Activated T-helper 17 cell treated with anti-CD3 and anti-CD28 coated beads, Interleukin-2, amount 50 U/mL, for 72 hours (primary cell): ENCODE measurements at places on chromosomes 6 and 20. TPM values are rescaled to one million over a fixed set of nuclear protein-coding genes. Genes with fewer than 3 reads are reported as not detected.
A peak's percentile ranks its signal among the peaks of the same experiment; 100 is the strongest.

DNA sequence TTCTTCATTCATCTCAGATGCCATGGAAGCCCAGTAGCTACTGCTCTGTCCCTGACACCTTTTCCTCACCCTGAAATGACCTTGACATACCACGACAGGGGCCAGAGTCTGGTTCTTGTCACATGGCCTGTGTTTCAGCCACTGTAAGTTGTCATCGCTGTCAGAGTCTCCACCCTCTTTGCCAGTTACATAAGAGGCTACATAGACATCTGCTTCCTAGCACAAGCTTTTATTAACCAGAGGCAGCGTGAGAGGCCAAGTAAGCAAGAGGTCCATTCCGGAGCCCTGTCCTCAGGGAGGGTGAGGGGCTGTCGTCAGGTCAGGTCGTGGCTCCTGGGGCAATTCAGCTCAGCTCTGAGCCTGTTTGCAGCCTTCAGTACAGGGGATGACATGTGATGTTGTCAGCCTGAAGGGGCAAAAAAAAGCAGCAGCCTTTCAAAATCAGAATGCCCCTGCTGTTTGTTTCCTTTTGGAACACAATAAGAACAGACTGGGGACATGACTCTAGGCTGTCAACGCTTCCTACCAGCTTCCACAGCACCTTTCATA lies 146.3 kb downstream of the MTFR2 start:
- no peak for ATAC-seq

GRCh38 chr20:23445596-23446217 lies 6.2 kb downstream of the CSTL1 start:
- ATAC-seq = no peak

DNA sequence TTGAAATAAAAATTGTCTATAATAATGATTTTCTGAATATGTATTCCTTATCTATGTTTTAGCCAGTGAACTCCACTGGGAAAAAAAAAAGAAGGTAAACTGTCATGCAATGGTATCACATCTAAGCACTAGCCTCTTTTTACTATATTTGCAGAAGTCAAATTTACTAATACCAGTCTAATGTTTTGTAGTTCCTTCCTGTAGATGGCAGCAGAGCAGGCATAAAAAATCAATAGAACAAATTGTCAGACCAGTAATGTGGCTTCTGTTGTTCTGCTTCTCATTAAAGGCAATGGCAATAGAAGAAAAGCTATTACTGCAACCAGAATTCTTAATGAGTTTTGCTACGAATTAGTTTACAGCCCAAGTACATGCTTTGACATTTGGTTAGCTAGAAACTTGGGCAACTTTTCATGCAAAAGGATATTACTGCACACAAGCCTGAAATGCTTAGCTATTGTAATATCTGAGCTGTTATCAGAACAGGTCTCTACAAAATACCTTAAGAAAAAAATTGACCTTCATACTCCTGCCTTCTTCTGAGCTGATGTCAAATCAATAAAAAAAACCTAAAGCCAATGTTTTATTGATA lies 476.9 kb downstream of the KHDRBS2 start:
- ATAC-seq = no peak

GRCh38 chr6:34543421-34543820 lies 12.7 kb downstream of the SPDEF start:
- no peak for ATAC-seq

GRCh38 chr6:158503846-158504245 lies 56.0 kb upstream of the TMEM181 start:
- ATAC-seq = no peak

GRCh38 chr20:8518878-8519277 lies 386.8 kb downstream of the PLCB1 start:
- no peak for ATAC-seq

- ATAC-seq = peak; percentile 64
Measured at GRCh38 chr6:41733707-41734665, 1.4 kb downstream of the TFEB start.

DNA sequence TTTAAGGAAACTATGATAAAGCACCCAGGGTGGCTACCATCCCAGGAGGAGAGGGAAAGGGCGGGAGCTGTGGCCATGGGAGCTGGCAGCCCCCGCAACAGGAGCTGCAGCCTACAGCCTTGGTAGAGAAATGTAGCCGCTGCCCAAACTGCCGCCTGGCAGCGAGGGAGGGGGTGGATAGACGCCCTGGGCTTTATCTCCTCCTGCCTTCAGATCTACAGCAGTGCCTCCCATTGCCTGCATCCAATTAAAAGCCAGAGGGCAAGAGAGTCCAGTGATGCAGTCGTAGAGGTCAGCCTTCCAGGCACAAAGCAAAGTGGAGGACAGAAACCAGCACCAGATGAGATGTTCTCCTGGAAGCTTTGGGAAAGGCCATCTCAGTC lies 35.0 kb upstream of the ZFAND3 start:
- no peak for ATAC-seq

- ATAC-seq = no peak
Measured at GRCh38 chr6:80594461-80594860, 488.0 kb downstream of the BCKDHB start.

GRCh38 chr6:64128301-64129024 lies 492.9 kb downstream of the PHF3 start:
- no peak for ATAC-seq

DNA sequence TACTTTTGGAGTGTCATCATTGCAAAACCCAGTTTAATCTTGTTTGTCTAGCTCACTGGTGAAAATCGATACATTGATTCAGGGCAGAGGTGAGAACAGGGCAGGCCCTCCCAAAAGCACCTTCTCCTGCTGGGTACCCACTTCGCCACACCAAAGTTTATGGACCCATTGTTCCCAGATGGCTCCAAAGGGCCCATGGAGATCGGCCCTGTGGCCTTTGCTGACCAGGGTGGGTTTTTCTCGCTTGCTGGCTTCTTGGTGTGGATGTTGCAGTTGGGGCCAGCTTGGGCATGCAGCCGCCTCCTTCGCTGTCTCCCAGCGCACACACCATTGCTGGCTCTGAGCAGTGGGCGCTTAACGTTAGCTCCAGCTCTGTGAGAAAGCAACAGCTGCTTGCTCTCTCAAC lies 178.1 kb upstream of the PDE10A start:
- ATAC-seq = no peak

GRCh38 chr6:30778001-30778635 lies 33.8 kb upstream of the IER3 start:
- peak; percentile 23 for ATAC-seq

GRCh38 chr6:33964387-33964786 lies 160.6 kb upstream of the MLN start:
- no peak for ATAC-seq

DNA sequence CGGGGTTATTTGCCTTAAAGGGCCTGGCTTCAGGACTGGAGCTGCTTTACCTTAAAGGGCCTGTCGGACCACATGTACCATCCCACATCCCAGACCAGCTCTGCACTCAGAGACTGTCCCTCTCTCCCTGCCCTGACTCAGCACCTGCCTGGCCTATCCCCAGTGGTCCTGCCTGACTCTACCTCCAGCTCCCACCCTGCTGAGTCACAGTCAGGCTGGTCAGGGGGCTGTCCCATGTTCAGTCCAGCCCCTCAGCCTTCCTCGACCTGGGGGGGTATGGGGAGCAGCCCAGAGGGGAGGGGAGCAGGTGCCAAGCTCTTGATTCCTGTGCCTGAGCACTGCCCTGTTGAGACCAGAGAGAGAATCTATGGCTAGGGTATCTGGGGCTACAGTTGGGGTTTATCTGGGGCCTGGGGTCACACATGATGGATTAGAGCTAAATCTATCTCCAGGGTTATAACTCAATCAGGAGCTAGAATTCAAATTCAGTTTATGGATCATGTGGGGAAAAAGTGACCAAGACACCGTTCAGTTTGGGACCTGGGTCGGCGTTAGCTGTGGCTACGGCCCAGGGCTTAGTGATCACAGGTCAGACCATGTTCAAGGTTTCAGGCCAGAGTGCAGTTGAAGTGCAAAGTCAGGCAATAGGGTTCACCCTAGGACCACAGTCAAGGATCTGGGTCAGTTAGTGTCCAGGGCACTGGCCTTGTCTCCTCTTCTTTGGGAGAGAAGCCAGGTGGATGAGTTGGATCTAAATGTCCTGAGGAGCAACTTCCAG lies 9.4 kb upstream of the TRIB3 start:
- ATAC-seq = no peak

GRCh38 chr6:98885330-98885729 lies 51.0 kb downstream of the POU3F2 start:
- no peak for ATAC-seq

DNA sequence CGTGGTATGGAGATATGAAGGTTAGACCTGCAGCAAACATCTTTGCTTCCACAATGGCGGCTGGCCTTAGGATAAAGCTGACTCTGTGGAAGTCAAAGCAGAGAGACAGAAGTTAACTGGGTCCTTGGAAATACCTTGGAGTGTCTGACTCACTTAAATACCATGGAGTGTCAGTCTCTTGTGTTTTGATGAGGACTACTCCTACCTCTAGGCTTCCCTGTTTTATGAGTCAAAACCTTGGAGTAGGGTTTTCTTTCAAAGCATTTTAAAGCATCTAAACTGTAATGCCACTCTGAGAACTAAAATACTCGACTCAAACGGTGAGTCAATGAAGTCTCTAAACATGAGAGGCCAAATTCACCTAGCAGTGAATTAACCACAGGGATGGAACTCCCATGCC lies 329.1 kb downstream of the SAMD5 start:
- no peak for ATAC-seq

DNA sequence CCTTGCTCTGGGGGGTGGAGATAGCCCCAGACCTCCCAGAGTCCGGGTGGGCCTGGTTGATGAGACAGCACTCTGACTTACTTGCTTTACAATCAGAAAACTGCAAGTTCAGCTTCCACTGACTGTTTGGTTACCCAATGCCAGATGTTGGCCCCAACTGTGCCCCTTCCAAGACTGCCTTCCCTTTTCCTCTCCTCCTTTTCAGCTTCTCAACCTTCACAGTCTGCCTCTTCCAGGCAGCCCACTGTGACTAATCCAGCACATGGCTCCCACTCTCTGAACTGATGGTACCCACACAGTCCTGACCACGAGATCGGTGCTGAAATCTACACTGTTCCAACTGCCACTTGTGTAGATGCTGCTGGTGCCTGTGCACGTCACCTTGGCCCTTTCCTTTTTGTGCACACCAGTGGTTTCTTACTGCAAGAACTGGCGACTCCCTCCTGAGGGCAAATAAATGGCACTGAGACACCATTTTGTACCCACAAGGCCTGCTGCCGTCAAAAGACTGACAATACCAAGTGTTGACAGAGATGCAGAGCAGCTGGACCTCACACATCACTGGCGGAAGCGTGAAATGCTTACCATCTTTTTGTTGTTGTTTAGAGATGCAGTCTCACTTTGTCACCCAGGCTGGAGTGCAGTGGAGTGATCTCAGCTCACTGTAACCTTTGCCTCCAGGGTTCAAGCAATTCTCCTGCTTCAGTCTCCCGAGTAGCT lies 1.8 kb upstream of the ARFGAP1 start:
- ATAC-seq = no peak

DNA sequence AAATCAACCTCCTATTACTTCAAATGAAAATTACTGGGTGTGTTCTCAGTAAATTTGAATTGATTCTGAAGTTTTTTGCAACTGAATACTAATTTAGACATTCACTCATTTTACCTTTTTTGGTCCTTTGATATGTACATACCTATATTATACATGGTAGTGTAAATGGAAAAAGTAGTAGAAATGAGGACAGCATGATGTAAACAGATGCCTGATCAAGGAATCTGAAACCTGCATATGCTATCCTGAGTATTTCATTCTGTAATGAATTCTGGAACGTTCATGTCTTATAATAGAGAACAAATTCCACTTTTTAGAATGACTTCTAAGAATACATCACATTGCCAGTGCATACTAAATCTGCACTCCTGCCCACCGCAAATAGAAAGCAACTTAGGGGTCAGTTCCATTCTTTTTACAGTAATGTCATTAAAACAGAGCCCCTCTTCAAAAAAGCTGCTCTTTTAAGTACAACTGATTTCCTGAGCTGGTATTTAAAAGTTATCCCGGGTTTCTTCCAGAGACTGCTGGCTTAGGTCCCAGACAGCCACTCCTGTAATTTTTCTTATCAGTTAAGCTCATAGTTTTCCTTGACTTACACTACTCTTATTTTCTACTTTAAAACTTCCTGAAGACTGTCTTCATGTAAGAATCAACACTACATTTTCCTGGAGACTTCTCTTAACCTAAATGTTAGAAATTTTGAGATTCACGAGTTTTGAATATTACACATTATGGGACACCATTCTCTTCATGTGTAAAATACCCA lies 48.4 kb downstream of the MAP3K7 start:
- ATAC-seq = no peak

DNA sequence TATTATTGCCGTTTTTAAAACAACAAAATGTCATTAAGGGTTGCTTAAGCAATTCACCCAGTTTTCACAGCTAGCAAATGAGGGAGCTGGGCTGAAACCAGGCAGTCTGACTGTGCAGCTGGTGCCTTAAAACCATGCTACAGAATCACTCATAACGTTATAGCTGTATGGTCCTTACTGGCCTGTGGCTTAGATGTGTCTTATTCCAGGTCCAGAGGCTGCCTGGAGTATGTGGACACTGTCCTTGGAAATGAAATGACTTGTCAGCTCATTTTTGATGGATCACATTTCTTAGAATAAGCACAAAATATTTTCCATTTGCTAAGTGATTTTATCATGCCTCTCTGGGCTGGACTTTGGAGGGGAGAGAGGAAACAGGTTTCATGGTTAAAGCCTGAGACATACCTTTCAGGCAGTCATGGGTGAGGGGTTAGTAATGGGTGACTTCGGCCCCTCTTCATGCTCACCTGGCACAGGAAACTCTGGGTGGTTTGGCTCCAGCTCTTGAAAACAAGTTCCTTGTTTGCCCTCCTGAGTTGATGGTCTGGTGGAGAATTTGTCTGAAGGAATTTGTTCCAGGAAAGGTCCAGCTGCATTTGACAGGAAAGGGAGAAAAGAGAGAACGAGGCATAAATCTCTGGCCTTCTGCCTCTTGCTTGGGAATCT lies 823.2 kb downstream of the DHX35 start:
- ATAC-seq = no peak

DNA sequence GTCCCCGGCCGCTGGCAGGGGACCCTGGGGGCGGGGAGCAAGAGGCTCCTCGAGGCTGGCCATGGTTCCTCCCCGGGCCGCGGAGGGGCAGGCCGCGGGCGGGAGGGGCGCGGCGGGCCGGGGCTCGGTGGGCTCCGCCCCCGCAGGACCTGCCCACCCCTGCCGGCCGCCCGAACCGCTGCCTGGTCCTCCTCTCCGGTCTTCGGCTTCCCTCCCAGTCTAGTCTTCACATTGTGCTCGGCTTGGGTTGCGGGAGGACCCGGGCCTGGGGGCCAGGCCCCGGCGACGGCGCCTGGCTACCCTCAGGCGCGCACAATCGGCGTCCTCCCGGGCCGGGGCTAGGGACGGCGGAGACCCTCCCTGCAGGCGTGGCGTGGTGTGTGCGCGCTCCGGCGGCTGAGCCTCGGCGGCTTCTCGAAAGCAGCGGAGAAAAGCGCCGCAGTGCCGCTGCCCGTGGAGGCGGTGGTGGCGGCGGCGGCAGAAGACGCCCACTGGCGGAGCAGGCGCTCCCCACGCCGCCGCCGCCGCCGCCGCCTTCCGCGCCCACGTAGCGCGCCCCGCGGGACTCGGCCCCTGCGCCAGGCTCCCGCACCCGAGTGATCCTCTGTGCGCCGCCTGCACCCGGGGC lies at the start of gene PDE10A:
PDE10A (minus strand) TSS at position 493 of the 628 bp plus-strand sequence; CDS start at position 63, 430 bp downstream.
- no peak for ATAC-seq

Gene HLA-DQB2
- 2.0 TPM for total RNA-seq

Gene MEI4
- not detected for total RNA-seq

Gene ADAM33
- total RNA-seq = not detected

Gene VNN1
- total RNA-seq = not detected

Gene DDX43
- 0.90 TPM for total RNA-seq

Gene TSPO2
- total RNA-seq = not detected
